Skin of body (tissue), 3 donors: ENCODE measurements at places on chromosomes 5 and 9.
A peak's percentile ranks its signal among the peaks of the same experiment; 100 is the strongest.

DNA sequence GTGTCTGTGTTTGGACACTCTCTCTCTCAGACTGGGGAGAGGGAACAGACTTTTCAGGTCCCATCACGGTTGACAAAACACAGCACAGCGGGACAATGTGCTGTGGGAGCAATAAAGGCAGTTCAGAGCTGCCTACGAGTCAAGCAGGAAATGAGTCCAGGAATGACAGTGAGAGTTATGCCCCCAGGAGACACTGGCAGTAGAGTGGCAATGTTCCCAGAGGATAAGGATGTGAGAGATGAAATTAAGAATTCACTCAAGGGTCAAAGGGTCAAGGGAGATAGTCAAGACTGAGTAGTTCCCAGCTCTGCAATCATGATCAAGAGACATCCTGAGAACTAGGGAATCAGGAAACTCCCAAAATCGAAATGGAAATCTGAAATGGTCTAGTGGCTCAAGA, 156.1 kb downstream of the LURAP1L start:
- no peak for DNase-seq

- no peak for DNase-seq
These were observed 91.7 kb upstream of the SHB start for GRCh38 chr9:38160613-38161215.

DNA sequence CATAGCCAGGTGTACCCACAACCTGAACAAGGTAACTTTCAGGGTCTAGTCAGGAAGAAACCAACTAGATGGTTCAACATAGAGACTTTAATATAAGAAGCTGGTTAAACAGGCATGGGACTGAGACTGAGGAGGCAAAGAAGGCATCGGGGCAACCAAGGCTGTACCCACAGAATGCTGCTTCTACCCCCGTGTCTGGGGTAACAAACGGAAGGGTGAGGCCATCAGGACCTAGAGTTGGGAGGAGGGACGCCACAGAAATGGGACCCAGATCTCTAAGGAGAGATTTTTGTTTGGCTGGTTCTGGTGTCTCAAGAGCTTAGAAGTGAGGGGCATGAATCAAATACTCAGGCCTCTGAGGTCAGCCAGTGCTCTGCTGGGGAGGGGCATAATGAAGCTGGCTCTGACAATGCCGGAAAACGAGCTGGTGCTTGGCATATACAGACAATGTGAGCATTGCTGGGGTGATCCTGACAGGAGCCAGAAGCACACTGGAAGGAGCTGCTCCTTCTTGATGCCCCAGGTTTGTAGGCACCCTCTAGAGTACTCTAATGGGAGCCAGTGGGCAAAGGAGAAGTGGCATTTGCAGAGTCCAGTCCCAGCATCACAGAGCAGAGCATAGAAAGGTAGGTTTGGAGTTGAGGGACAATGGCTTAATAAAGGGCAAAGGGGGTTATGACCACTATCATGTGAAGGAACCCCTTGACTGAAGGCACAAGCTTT, 3.7 kb downstream of the MLANA start:
- DNase-seq = no peak

DNA sequence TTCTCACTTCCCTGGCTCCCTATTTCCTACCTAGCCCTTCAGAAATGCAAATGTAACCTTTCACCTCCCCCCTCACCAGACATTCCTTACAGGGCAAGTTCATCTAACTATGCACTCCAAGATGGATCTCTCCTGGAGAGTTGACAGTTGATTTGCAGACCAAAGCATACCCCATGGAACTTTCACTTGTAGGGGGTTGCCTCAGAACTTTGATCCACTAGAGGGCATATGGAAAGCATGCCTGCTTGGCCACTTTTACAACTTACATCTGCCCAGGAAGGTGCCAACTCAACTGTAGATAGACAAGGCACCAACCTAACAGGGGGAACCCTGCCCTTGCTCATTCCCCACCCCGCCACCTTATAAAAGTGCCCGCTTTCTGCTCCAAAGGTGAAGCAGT, 187.8 kb downstream of the NXNL2 start:
- no peak for DNase-seq

DNA sequence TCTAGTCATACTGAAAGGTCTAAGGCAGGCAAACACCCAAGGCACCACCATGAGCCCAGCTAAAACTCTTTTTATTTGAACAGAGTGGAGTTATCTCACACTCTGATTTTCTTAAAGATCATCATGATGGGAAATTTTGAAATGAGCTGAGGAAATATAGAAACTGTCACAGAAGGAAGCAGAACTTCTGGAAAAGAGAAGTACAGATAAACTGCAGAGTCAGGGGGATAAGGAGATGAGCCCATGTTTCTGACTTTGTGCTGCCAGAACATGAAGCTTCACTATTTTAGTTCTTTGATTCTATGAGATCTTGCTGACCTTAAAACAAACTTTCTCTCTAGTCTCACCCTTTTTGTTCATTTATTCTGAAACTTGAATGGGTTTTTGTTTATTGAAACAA, 406.5 kb upstream of the EDIL3 start:
- DNase-seq = no peak

GRCh38 chr5:137190031-137190430, 309.1 kb downstream of the SPOCK1 start:
- DNase-seq = no peak

- no peak for DNase-seq
These were observed 316.1 kb downstream of the TLE1 start for GRCh38 chr9:81373294-81373693.

DNA sequence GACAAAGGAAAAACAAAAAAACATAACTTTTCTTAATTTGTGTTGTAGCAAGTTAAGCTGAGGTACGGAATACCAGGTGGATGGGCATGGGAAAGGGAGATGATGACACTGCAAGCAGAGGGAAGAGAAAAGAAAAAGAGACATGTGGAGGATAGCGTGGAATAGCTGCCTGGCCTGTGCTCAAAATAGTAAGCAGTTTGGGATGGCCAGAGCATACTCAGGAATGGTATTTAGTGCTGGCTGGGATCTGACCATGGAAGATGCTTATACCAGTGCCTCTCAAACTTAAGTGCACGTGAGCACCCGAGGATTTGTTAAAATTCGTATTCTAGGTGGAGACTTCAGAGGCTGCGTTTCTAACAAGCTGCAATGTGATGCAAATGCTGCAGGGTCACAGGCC, 41.3 kb downstream of the LNPEP start:
- DNase-seq = no peak

DNA sequence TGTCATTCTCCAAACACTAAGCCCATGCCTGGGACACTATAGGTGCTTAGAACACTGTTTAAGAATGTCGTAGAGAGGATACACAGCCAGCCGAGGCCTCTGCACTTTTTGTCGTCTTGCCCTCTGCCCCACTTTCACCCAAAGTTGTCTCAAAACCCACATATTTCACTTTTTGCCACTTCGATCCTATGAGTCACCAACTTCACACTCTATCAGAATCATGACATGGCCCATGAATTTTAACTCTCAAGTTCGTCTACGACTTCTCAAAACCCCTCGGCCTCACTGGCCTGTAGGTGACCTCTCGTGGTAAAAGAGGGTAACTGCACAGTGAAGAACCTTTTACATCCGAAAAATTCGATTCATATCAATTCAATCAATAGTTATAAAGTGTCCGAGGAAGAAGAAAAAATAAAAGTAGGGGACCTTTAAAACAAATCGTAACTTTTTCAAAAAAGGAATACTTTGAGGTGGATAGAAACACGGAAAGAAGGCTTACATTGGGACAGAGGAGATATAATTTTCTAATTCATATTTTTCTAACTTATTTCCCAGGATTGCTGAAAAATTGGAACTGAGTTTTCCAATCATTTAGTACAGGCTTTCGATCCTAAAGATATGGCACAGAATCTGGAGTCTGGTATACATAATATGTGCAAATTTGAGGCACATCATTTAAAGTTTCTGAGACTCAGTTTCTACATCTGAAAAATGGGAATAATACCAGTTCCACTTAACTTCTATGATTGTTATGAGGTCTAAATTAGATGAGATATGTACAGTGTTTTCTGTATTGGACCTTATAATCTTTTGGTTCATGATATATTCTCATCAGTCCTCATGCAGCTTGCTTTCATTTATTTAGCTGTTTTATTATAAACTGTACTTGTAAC, 122.6 kb downstream of the APBA1 start:
- peak; percentile 32 for DNase-seq

GRCh38 chr5:133876266-133876665, 92.2 kb downstream of the C5orf15 start:
- no peak for DNase-seq

- DNase-seq = peak; percentile 93
These were observed 244.6 kb downstream of the RAB3C start for GRCh38 chr5:58827463-58827862.

DNA sequence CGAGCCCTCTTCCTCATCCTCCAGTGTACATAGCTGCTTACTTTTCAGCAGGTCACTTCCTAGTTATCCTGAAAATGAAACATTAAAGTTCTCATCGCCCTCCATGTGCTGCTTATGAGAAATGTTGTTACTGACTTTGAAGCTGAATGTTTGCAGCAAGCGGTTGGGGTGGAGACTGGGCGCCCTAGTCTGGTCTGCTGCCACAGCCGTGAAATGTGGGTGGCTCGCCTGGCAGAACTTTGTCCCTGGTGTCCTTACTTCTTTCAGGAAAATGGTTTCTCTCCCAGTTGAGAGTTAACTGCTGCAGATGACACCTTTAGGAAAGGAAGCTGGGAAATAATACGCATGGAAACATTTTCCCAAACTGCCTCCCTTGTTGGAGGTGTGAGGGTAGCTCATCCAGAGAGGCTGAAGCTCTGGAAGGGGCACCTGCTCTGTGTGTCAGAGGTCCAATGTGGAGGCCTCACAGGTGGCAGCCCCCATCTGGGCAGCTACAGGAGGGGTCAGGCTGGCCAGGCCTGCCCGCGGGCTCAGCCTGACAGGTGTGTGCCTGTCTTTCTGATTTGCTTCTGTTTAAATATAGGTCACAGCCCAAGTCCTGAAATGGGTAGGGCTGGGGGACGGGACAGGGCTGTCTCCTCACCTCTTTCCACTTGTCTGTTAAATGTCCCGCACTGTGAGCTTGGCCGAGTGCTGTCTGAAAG, 24.0 kb downstream of the TRAF2 start:
- no peak for DNase-seq

DNA sequence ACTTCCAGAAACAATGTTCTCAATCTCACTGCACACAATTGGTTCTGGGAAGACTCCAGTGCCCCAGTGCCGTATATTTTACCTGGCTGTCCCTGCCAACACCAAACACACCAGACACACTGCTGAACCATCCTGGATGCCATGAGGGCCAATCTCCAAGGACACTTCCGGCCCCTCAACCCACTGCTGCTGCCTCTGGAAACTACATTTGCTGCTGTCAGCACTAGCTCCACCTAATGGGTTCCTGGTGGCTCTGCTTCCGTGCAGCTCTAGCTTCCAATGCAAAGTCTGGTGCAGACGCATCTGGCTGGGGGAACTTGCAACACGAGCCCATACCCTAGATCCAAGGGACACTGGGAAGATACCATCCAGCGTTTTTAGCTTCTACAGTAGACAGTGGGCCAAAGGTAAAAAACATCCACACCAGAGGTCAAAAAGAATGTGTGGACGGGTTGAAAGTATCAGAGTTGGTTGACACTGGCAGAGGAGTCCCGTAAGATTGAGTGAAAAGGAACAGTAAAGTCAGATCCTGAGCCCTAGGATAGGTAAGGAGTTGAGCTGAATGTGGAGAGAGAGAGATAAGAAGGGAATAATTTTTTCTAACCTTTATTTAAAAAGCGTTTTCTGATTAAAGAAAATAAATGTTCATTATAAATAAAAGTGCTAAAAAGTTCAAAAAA, 99.7 kb upstream of the KIF2A start:
- DNase-seq = no peak

DNA sequence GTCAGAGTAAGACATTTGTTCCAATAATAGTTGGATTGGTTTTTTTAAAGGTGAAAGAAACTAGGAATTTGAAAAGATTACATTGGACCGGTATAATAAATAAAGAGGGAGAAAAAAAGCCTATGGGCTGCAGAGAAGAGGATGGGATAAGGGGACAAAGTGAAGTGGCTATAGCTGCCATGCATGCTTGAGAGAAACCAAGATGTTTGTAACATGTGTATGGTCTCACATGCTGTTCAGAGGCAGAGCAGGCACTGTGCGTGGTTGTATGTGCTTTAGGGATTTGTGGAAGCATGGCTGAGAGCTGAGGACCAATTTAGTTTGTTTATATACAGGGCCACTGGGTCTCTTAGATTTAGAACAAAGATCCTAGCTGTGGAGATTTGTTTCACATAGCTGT, 32.7 kb downstream of the LNPEP start:
- DNase-seq = no peak

GRCh38 chr5:69492391-69492922, at the start of gene OCLN:
Gene OCLN, plus strand, starts transcription at chr5:69492790. Its CDS starts 11,455 bp downstream, at chr5:69504245.
- no peak for DNase-seq

DNA sequence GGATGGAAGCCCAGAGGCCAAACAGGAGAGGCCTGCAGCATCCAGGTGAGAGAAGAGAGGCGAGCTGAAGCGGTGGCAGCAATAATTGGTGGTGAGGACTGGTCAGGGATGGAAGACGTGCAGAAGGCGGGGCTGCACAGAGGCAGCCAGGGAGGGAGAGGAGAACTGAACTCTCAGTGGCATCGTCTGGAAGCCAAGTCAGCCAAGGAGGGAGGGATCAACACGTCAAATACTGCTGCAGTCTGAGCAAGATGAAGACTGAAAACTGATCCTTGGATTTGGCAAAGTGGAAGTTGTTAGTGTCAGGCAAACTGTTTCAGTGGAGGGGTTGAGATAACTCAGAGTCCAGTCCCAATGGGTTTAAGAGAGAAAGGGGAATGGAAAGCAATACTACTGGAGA, 145.4 kb downstream of the CDK5RAP2 start:
- peak; percentile 70 for DNase-seq

DNA sequence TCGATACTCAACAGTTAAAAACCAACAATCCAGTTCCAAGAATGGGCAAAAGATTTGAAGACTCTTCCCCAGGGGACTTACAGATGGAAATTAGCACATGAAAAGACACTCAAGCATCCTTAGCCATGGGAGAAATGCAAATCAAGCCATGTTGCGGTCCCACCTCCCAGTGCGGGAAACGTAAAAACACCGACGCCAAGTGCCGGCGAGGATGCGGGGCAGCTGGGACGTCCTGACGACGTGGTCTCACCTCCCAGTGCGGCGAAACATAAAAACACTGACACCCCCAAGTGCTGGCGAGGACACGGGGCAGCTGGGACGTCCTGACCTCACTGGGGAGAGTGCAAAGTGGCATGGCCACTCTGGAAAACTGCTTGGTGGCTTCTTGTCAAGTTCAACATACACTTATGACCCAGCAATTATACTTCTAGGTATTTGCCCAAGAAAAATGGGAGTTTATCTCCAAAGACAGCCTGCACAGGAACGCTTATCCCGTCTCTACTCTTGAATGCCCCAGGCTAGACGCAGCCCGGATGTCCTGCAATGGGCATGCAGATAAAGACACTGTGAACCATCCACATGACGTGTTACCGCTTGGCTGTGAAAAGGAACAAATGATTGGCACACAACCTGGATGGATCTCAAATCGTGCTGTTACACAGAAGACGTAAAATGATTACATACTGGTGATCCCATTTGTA, 60.1 kb upstream of the UBAC1 start:
- no peak for DNase-seq
